ENCODE measurements at places on chromosomes 11 and 22. TPM values are rescaled to one million over a fixed set of nuclear protein-coding genes. Genes with fewer than 3 reads are reported as not detected.

The SYTL2 gene
- total RNA-seq: 10.6 TPM

The TRIM6 gene
- total RNA-seq: 0.80 TPM

The TBX1 gene
- not detected for total RNA-seq

The FGF19 gene
- total RNA-seq: 0.73 TPM

The DBX1 gene
- not detected for total RNA-seq

The TMPRSS4 gene
- 132 TPM for total RNA-seq

The CAVIN3 gene
- total RNA-seq: 19.5 TPM

The BAIAP2L2 gene
- 68.2 TPM for total RNA-seq

The OR6T1 gene
- not detected for total RNA-seq

The SCUBE2 gene
- not detected for total RNA-seq

The LARGE2 gene
- 33.9 TPM for total RNA-seq

The RTN3 gene
- total RNA-seq: 133 TPM

The VPS37C gene
- 22.7 TPM for total RNA-seq

The SUSD2 gene
- 3.1 TPM for total RNA-seq

The ADORA2A gene
- 2.4 TPM for total RNA-seq

The EFEMP2 gene
- total RNA-seq: 3.4 TPM

The LSP1 gene
- total RNA-seq: not detected

The SCARF2 gene
- total RNA-seq: 0.68 TPM

The LRRN4CL gene
- total RNA-seq: 0.71 TPM

The NRXN2 gene
- total RNA-seq: not detected

The DMC1 gene
- 4.4 TPM for total RNA-seq

The TRIM51 gene
- not detected for total RNA-seq

The MRGPRF gene
- total RNA-seq: 0.15 TPM

The SLC5A4 gene
- not detected for total RNA-seq

The MYRF gene
- total RNA-seq: 139 TPM

The ART5 gene
- total RNA-seq: not detected

The FDXACB1 gene
- total RNA-seq: 1.8 TPM

The BACE1 gene
- 9.6 TPM for total RNA-seq

The TMEM126B gene
- total RNA-seq: 31.8 TPM

The FOSL1 gene
- total RNA-seq: 69.8 TPM

The UQCC3 gene
- total RNA-seq: 11.4 TPM

The KRTAP5-6 gene
- total RNA-seq: not detected
